ENCODE measurements at places on chromosomes 2 and 18. TPM values are rescaled to one million over a fixed set of nuclear protein-coding genes. Genes with fewer than 3 reads are reported as not detected.

Gene STPG4
- total RNA-seq, result not detected

Gene LCT
- total RNA-seq, result 0.03 TPM

Gene CYS1
- 1.3 TPM for total RNA-seq

Gene POTEI
- total RNA-seq, result not detected

Gene UGT1A9
- 4.7 TPM for total RNA-seq

Gene GLI2
- 26.1 TPM for total RNA-seq

Gene DTNA
- 0.33 TPM for total RNA-seq

Gene FSIP2
- total RNA-seq, result not detected

Gene MDH1B
- 1.1 TPM for total RNA-seq

Gene TUBB6
- 201 TPM for total RNA-seq
